ENCODE measurements at places on chromosomes 11 and 22.

- DNase-seq = no peak
Observed at GRCh38 chr11:64102005-64102738, 63.7 kb downstream of the MACROD1 start.

GRCh38 chr11:62895501-62895900 lies 14.8 kb downstream of the SLC3A2 start:
- DNase-seq = no peak

- DNase-seq = no peak
Observed at GRCh38 chr22:47352920-47353700, 590.7 kb downstream of the TBC1D22A start.

GRCh38 chr11:33843018-33843417 lies 48.9 kb downstream of the LMO2 start:
- no peak for DNase-seq

DNA sequence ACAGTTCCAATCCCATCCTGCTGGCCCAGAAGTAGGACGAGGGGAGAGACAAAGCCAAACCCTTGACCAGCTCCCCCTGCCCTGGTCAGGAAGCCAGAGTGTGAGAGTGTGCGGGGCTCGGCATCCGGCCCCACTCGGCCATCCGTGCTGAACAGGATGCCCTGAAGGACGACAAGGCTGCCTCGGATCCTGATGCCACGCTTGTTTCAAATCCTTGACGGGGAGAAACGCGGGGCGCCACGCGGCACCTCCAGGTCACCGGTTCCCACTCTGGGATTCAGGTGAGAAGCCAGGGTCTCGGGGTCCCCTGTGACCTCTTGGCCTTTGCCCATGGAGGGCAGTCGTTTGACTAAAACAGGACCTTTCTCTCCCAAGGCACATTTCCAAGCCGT lies 167.8 kb downstream of the BRD1 start:
- DNase-seq = no peak

- DNase-seq = no peak
Observed at GRCh38 chr11:69916806-69917387, 97.7 kb upstream of the FGF3 start.

DNA sequence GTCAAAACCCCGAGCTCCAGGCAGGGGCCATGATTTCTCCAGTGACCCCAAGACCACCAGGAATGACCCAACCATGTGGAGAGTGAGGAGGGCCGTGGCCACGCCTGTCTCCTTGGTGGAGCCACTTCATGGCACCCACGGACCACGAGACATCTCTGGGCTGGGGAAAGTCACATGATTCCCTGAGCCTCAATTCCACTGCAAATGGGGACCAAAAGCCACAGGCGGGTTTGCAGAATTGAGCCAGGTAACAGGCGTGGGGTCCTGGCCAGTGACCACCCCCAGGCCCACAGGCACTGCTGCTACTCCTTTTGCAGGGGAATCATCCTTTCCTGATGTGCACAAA lies 178.9 kb downstream of the CTTN start:
- no peak for DNase-seq

- DNase-seq = no peak
Observed at GRCh38 chr11:87428266-87428665, 390.5 kb downstream of the TMEM135 start.

- DNase-seq = no peak
Observed at GRCh38 chr11:95095858-95096587, 6.4 kb downstream of the ENDOD1 start.

DNA sequence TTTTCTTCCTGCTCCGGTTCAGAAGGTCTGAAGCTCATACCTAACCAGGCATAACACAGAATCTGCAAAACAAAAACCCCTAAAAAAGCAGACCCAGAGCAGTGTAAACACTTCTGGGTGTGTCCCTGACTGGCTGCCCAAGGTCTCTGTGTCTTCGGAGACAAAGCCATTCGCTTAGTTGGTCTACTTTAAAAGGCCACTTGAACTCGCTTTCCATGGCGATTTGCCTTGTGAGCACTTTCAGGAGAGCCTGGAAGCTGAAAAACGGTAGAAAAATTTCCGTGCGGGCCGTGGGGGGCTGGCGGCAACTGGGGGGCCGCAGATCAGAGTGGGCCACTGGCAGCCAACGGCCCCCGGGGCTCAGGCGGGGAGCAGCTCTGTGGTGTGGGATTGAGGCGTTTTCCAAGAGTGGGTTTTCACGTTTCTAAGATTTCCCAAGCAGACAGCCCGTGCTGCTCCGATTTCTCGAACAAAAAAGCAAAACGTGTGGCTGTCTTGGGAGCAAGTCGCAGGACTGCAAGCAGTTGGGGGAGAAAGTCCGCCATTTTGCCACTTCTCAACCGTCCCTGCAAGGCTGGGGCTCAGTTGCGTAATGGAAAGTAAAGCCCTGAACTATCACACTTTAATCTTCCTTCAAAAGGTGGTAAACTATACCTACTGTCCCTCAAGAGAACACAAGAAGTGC lies 661 bp upstream of the MALAT1 start:
- DNase-seq = peak; percentile 38

DNA sequence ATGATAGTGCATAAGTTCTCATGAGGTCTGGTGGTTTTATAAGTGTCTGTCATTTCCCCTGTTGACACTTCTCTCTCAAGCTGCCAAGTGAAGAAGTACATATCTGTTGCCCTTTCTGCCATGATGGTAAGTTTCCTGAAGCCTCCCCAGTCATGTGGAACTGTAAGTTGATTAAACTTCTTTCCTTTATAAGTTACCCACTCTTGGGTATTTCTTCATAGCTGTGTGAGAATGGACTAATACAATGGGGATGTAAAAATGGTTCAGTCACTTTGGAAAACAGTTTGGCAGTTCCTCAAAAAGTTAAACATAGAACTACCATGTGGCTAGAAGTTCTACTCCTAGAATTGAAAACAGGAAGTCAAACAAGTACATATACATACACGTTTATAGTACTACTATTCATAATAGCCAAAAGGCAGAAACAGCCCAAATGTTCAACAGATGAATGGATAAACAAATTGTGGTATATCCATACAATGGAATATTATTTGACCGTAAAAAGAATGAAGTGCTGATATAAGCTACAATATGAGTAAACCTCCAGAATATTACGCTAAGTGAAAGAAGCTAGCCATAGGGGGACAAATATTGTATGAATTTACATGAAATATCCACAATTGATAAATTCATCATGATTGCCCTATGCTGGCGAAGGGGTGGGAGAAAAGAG lies 16.0 kb upstream of the DKK3 start:
- DNase-seq = no peak

GRCh38 chr11:10941414-10941813 lies 83.6 kb upstream of the ZBED5 start:
- DNase-seq = no peak

DNA sequence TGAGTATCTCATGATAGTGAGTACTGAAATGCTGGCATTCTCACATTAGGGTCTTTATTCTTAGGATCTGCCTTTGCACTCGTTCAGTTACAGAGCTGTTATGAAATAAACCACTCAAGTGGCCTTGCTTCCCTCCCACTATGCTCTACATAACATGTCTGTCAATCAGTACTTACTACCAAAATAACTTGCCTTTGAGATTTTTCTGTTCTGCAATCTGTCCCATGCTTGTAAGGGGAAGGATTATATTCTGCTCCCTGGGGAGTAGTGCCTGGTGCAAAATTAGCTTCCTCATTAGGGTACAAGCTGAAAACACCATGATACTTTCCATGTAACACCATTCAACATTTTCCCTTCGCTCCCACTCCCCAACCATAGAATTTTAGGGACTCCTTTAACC lies 1.9 kb upstream of the GRAP2 start:
- no peak for DNase-seq

DNA sequence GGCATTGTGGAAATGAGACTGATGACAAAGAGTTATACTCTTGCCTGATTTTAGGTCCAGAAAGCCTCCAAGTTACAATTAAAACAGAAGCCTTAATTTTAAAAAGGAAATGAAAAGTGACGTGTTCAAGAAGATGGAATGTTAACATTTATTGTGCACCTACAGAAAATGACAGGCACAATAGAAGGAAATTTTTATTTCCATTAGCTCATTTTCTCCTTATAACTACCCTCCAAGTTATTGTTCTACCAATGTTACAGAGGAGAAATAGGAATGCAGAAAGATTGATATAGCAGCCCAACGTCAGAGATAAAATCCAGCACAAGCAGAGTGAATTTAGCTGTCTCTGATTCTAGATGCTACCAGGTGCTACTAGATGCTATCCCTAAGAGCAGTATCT lies 736.9 kb upstream of the KIRREL3 start:
- DNase-seq = no peak

- DNase-seq = no peak
Observed at GRCh38 chr11:100612766-100613165, 74.3 kb upstream of the ARHGAP42 start.

DNA sequence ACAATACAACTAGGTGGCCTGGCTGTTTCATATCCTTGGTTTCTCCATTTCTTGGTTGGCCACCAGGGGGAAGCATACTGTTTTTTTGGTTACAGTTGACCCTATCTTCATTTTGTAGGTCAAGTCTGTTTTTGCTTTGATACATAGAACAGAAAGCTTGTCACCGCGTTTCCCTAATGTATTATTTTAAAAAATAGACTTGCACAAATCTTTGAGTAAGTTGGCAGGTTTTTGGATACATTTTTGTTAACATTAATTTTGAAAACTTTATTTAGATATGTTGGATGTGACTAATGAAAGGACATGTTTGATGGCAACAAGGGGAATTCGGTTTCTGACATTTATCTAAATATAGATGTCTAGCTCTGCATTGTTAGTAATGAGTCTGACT lies 3.0 kb downstream of the NCR3LG1 start:
- no peak for DNase-seq
